ENCODE measurements at places on chromosomes 13 and 19.

GRCh38 chr19:3234800-3235199 lies 10.3 kb downstream of the CELF5 start:
- DNase-seq: no peak

DNA sequence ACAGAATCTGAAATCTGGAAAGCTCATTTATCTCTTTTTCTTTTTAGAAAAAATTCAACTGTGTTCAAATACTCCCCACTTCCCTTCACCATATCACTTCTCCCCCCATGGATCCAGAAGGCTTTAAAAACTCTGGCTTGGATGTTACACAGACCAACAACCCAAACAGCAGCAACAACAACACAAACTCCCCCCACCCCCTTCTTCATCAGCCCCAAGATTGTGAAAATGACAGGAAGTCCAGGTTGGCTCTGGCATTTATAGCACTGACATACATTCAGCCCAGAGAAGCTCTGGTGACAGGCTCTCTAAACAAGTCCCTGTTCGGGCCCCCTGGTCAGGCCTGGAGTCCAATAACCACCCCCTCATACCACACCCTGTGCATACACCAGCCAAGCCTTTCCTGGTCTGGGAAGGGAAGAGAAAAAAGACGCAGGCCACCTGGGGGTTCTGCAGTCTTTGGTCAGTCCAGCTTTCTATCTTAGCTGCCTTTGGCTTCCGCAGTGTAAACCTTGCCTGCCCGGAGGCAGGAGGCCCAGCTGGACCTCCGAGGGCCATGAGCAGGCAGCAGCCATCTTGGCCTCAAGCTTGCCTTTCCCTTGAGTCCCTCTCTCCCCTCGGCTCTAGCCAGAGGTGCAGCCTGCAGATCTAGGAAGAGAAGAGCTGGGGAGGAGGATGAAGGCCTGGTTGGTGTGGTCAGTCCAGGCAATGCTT lies 6.8 kb downstream of the CDX2 start:
- no peak for DNase-seq

GRCh38 chr19:15038294-15038693 lies 11.0 kb upstream of the CASP14 start:
- no peak for DNase-seq

DNA sequence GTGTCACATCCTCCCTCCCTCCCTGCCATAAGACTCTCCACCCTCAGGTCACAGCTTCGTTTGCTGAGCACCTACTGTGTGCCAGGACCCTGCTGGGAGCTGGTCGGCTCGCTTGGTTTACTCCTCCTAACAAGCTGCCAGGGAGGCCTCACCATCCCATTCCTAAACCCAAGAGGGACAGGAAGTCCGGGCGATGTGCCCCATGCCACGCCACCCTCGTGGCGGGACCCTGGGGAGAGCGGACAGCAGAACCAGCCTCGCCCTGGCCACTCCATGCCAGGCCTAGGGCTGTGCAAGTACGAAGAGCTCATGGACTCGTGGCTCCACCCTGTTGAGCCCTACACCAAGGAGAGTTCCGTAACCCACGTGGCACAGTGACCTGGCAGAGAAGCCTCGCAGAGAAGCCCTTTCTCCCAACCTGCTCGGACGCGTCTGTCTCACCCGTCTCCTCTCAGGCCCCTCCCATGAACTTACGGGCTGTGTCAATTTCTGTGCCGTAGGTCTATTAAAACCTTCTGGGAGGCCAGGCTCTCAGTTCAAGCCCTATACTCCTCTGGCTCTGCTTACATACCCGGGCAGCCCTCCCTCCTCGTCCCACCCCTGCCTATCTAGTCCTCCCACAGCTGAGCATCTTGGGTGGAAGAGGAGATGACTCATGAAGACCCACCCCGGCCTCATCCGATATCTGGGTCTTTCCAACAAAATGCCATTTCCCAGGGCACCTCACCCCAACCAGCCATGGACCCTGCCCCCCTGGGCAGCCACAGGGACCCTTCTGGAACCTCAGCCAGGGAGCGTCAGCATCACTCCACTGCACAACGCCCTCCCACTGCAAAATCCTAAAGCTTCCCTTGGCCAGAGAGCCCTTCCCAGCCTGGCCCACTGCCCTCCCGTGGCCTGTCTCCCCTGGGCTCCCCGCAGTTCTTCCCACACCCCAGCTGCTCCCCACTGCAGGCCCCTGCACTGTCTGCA lies 2.6 kb downstream of the UBXN6 start:
- no peak for DNase-seq

- no peak for DNase-seq
These were observed 86.3 kb downstream of the ARHGEF7 start for GRCh38 chr13:111201304-111201940.

DNA sequence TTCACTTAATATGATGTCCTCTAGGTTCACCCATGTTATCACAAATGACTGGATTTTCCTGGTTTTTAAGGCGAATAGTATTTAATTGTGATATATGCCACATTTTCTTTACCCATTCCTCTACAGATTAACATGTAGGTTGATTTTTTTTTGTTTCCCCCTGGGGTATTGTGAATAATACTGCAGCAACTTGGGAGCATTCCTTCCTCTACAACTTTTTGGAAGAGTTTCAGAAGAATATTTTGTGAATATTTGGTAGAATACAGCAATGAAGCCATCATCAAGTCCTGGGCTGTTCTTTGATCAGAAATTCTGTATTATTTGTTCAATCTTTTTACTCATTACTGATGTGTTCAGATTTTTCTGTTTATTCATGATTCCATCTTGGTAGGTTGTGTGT lies 5.6 kb upstream of the ZNF331 start:
- no peak for DNase-seq

GRCh38 chr13:49021953-49022352 lies 46.2 kb downstream of the FNDC3A start:
- DNase-seq: no peak

DNA sequence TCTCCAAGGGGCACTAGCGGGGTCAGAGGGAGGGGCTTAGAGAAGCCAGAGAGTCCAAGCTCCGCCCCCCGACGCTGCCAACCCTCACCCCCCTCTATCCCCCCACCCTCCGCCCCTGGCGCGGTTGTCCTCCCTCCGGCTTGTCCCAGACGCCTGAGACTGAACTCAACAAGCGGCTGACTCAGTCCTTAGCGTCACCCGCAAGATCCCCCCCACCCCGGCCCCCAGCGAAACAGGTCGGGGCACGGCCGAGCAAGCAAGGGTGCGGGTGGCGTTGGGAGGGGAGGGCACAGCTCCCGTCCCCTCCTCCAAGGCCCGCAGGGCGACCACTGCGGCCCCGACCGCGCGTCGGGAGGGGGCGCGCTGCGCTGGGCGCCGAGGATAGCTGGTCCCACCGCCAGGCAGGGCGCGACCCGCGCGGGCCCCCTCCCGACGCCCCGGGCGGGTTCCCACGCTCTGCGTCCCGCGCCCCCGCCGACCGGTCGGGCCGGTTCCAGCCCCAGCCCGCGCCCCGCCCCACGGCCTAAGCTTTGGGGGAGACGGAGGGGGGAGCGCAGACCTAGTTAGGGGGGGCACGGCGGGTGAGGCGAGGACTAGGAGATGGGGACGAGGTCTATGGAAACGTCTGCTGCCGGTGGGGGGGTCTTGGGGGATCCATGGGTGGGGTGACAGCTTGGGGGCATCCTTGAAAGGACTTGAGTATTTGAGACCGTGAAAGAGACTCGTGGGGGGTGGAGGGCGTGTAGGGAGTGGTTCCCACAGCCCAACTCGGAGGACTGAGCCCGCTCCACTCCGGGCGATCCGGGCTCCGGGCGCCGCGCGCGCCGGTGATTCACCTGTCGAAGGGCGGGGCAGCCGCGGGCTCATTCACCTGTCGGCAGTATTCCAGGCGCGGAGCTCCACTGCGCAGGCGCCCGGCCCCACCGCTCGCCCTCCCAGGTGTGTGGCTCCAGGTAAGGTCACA lies 5.1 kb downstream of the NOTCH3 start:
- no peak for DNase-seq

DNA sequence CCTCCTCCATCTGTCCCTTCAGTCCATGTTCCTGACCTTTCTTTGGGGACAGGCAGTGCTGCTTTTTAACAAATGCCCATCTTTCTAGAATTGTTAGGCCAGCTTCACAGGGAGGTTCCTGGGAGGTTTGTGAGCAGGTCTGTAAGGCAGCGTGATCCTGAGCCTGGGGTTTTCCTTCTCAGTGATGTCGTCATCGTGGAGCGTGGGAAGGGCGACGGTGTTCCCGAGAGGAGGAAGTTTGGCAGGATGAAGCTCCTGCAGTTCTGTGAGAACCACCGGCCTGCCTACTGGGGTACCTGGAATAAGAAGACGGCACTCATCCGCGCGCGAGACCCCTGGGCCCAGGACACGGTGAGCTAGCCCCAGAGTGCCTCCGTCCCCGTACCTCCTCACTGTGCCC lies 26.8 kb downstream of the CHAF1A start:
- no peak for DNase-seq

DNA sequence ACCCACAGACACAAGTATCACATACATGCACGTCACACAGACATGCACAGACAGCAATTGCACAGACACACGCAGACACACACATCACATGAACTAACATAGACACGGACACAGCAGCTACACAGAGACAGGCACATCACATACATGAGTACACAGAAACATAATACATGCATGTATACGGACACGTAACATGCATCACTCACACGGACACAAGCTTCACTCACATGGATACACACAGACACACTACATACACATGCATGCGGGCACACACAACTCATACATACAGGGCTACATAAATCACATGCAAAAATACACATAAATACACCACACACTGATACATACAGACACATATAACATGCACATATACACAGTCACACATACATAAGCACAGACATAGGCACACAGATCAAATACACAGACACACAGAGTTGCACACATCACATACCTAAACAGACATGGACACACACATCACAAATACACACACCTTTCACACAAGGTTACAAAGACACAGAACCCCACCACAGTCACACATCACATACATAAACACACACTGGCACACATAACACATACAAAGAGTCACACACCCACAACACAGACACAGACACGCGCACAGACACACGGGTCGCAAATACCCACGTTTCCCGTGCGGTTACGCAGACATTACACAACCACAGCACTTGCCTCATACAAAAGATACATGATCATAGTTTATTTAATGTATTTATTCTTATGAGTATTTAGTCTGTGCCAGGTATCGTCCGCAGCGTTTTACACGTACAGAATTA lies 1.1 kb upstream of the LMTK3 start:
- DNase-seq: no peak

DNA sequence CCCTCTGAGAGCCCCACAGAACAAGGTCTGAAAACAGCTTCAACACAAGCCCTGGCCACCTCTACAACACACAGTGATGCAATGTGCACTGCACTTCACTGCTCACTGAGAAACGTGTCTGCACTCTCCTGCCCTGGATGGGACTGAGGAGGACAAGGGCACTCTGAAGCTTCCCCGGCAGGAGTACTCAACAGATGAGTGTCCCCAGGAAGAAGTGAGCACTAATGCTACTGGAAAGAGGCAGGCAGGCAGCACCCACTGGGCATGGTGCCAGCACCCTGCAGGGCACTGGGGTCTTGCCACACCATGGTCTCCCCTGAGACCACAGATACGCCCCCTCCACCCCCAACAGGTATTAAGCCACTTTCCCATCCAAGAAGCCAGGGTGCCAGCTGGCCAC lies 17.7 kb upstream of the SLC35E1 start:
- DNase-seq: no peak

GRCh38 chr13:28327373-28328270 lies 167.3 kb downstream of the FLT1 start:
- no peak for DNase-seq

- no peak for DNase-seq
These were observed 1115.4 kb downstream of the SLITRK1 start for GRCh38 chr13:82766732-82767321.

DNA sequence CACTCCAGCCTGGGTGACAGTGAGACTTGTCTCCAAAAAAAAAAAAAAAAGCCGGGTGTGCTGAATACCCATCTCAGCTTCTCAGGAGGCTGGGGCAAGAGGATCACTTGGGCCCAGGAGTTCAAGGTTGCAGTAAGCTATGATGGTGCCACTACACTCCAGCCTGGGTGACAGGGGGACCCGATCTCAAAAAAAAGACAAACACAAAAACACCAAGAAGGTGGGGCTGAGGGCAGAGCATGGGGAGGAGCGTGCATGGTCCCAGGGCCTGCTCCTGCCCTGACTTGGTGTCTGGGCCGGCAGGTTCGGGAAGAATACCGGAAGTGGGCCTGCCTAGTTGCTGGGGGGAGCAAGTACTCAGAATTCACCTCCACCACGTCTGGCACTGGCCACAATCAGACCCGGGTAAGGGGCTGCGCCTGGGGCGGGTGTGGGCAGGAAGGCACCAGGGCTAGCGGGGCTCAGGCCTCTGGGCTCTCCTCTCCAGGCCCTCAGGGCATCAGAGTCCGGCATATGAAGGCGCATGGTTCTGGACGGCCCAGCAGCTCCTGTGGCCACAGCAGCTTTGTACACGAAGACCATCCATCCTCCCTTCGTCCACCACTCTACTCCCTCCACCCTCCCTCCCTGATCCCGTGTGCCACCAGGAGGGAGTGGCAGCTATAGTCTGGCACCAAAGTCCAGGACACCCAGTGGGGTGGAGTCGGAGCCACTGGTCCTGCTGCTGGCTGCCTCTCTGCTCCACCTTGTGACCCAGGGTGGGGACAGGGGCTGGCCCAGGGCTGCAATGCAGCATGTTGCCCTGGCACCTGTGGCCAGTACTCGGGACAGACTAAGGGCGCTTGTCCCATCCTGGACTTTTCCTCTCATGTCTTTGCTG lies 11.3 kb downstream of the DDX39A start:
- DNase-seq: no peak

- DNase-seq: no peak
These were observed 22.8 kb upstream of the RNF17 start for GRCh38 chr13:24741016-24741662.

- DNase-seq: no peak
These were observed 3.7 kb downstream of the SLC25A42 start for GRCh38 chr19:19067276-19068072.

DNA sequence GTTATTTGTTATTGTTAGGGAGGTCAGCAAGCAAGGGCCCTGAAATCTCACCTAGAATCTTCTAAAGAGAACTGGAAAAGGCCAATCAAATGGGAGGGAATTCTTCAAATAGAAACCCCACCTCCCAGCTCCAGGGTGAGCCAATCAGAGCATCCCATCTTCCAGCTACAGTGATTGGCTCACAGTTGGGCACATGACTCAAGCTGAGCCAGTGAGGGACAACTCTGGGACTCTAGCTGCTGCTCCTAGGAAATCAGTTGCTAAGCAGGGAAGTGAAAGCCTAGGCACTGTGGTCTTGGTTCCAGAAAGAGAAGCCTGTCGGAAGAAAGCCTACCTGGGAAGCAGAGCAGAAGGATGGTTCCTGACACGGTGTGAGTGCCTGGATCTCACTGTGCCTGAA lies 13.4 kb downstream of the TM6SF2 start:
- no peak for DNase-seq

DNA sequence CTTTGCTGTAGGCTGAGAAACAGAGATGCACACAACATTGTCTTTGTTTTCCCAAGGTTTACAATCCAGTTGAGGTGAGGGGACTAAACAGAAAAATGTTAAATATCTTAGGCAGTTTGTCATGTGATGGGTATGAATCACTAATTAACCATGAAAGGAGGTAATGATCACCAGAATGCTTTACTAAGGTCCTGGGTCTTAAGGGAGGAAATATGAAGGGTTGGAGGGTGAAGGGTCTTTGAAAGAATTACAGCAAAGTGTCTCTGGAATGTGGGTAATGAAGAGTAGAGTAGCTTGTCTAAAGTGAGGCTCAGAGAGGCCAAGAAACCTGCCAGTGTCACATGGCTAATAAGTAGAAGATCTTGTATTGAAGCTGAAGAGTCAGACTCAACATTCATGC lies 19.0 kb downstream of the BIVM start:
- no peak for DNase-seq

GRCh38 chr19:40923934-40924391 lies 41.9 kb upstream of the CYP2A7 start:
- no peak for DNase-seq
